ENCODE measurements at places on chromosomes 4 and X.

- no peak for DNase-seq
These were observed 44.0 kb upstream of the FBXW7 start for GRCh38 chr4:152579916-152580315.

- no peak for DNase-seq
These were observed 49.6 kb downstream of the MAP7D2 start for GRCh38 chrX:20066968-20067708.

- DNase-seq: no peak
These were observed 345.7 kb downstream of the ARHGAP10 start for GRCh38 chr4:148077581-148077980.

GRCh38 chrX:1602299-1602698 lies 10.9 kb downstream of the AKAP17A start:
- DNase-seq: no peak

DNA sequence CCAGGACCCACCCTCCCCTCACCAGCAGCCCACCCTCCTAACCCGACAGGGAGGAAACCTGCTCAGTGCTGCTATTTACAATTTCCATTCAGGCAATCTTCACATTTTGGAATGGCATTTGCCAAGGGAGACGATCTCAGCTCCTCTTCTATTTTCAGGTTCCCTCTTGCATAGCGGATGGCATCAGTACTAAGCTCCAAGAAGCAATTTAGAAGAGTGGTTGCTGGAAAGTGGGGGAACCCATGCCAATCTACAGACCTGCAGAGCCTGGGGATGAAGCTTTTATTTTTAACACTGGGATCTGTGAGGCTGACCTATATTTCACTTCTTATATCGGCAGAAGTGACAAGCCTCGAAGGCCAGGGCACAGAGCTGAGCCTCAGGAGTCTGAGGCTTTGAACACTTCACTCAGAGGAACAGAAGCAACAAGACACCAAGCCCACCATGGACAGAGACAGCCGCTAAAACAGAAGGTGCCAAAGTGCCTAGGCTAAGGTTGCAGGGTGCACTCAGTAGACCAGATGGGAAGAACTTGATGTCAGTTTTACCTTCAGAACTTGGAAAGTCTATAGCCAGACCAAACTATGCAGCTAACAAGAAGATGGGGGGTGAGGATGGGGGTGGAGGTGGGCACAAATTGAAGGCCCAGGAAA lies 44.0 kb downstream of the SCD5 start:
- DNase-seq: no peak

GRCh38 chr4:112316360-112316759 lies 19.2 kb downstream of the ALPK1 start:
- DNase-seq: no peak

GRCh38 chr4:3771164-3771809 lies 5.1 kb downstream of the ADRA2C start:
- no peak for DNase-seq

GRCh38 chr4:1172971-1173757 lies 781 bp upstream of the SPON2 start:
- peak; percentile 50 for DNase-seq

DNA sequence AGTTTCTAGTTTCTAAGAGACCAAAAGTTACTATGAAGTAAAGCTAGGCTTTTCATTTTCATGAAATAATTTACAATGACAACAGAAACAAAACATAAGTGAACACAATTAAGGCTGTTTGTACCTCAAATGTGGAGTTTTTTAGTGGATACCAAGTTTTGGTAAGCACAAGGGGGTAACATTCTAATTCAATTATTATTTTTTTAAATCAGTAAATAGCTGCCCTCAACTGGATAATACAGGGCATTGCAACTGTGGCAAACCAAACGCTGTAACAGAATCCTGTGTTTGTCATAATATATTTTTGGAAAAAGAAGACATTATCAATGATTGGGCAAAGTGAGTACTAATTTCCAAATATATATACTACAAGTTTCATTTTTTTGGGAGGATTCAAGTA lies 150.3 kb downstream of the FBXW7 start:
- DNase-seq: no peak

GRCh38 chr4:186258216-186258811 lies 7.7 kb upstream of the F11 start:
- no peak for DNase-seq

- DNase-seq: no peak
These were observed 15.4 kb downstream of the GK start for GRCh38 chrX:30668581-30668980.

GRCh38 chrX:110131031-110131430 lies 128.1 kb downstream of the TMEM164 start:
- no peak for DNase-seq

DNA sequence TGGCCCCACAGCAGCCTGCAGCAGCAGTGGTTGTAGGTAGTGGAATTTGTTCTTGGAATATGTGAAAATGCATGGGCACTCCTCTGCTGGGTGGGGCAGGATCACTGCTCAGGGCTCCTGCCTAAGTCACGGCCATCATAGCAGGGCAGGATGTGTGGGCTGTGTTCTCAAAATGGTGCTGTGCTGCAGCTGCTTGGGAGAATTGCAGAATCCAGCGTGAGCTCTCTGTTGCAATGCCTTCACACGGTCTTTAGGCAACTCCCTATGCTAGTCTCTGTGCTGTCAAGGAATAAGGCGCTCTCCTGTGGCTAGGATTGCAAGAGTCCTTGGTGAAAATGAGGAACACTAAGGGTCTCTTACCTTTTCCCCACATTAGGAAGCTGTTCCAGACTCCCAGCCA lies 42.9 kb downstream of the F8 start:
- no peak for DNase-seq

- DNase-seq: peak; percentile 15
These were observed 9.1 kb downstream of the FGFR3 start for GRCh38 chr4:1802151-1802715.

DNA sequence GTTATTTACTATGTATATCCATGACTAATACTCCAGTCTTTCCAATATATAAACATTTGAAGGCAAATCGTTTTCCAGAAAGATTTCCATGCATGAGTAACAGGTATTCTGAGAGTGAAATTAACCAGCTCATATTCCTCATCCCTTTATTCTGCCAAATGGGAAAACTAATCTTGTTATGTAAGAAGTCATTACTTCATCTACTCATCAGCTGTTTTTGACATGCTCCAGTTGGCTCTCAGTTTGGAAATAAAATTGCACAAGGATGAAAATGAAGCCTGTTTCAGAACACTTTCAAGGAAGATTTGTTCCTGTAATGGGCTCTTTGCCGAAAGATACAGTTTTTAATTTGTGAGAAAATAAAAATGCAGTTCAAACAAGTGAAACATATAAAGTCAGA lies 121.9 kb downstream of the KCTD8 start:
- no peak for DNase-seq

GRCh38 chr4:43525646-43526045 lies 633.1 kb downstream of the GRXCR1 start:
- DNase-seq: no peak

DNA sequence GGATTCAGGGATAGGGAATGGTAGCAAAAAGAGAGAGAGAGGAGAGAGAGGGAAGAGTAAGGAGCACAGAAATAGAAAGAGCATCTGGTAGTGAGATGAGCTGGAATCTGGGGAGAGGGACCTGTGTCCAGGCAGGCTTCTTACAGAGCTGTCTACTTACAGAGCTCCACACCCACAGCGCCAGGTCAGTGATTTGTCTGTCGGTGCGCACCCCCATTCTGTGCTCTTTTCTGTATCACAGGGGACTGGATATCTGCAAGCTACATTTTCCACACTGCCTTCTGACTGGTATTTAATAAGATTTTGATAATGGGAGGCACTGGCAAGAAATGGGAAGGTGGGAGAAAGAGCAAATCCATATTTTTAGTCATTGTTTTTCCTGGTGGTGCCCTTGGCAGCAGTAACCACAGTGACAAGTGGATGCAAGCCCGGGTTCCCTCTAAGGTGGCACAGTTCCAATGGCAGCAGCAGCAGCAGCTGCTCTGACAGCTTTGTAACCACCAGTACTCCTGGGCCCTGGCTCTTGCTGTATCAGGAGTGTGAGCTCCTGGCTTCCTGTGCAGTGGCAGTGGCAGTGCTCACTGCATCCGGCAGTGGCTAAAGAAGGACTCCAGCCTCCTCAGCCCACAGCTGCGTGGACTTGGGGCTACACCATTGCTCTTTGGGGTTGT lies 300.5 kb downstream of the TRIML1 start:
- DNase-seq: no peak

- no peak for DNase-seq
These were observed 838.2 kb downstream of the RAPGEF2 start for GRCh38 chr4:159941076-159941475.

DNA sequence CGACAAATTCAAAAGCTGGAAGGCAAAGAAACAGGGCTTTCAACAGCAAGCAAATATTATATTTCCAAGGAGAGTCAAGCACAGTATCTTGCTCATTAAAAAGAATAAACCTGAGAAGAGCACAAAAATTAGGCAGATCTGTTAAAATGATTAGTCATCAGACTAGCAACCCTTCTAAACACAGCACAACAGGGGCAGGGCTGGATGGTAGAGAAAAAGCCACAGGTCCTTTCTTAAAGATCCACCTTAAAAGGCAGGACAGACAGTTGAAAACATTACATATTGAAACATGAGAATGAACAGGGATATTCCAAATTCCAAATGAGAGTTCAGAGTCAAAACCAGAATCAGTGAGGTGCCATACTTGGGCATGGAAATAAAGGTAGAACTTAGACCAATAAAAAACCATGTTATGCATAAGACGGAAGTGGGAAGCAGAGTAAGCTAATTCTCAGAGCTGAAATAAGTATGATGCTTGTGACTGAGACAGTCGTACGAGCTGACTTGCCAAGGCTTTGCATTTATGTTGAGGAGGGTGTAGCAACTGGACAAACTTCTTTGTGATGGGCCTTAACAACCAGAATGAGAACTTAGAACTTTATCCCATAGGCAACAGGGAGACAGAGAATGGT lies 126.9 kb upstream of the FAM9B start:
- no peak for DNase-seq

- DNase-seq: no peak
These were observed 41.8 kb upstream of the TXK start for GRCh38 chr4:48175806-48176205.

DNA sequence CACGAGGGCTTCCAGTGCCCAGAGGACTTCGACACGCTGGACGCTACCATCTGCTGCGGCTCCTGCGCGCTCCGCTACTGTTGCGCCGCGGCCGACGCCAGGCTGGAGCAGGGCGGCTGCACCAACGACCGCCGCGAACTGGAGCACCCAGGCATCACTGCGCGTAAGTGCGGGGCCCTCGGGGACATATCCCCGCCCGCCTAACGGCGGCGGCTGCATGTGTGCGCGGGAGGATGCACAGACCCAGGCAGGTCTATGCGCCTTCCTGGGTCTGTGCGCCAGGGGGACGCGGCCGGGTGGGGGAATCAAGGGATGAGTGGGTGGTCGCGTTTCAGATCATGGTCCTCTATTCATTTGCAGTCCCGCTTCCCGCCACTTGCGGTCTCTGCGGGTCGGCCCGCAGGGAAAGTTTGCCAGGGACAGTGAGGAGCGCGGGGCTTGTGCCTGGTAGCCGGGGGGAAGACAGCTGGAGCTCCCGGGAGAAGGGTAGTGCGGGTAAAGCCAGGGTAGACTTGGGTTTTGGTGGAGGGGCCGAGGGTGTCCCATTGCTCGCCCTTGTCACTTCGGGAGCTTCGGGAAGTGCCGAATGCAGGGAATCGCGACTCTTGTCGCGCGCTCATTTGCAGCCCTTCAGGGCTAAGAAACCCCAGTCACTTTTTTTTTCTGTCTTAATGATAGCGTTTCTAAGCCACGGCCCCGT lies 1.0 kb downstream of the SHISA3 start:
- DNase-seq: no peak

GRCh38 chrX:16487620-16488385 lies 162.2 kb upstream of the S100G start:
- no peak for DNase-seq

GRCh38 chrX:88325634-88326033 lies 421.4 kb upstream of the CPXCR1 start:
- no peak for DNase-seq

GRCh38 chr4:138669479-138670315 lies 345.9 kb upstream of the NOCT start:
- DNase-seq: no peak

- DNase-seq: no peak
These were observed 76.0 kb upstream of the SRD5A3 start for GRCh38 chr4:55269995-55270394.

- no peak for DNase-seq
These were observed 206.1 kb upstream of the ANKRD50 start for GRCh38 chr4:124918559-124919122.

DNA sequence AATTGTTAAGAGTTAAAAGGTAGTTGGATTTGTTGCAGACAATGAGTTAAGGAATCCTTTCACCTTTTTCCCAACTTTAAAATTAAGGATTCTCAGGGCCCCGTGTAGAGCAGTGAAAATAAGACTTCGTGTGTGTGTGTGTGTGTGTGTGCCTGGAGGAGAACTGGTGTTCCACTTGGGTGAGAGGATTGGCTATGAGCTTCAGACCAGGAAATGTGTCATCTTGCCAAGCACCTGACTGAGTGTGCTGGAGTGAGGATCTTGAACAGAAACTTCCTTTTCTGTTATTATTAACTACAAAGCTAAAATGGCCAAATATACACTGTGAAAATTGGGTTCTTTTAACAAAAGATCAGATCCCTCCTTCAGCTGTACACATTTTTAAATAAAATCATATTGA lies 113.1 kb upstream of the VCX2 start:
- DNase-seq: no peak

GRCh38 chrX:38332505-38332904 lies 5.2 kb upstream of the RPGR start:
- no peak for DNase-seq

DNA sequence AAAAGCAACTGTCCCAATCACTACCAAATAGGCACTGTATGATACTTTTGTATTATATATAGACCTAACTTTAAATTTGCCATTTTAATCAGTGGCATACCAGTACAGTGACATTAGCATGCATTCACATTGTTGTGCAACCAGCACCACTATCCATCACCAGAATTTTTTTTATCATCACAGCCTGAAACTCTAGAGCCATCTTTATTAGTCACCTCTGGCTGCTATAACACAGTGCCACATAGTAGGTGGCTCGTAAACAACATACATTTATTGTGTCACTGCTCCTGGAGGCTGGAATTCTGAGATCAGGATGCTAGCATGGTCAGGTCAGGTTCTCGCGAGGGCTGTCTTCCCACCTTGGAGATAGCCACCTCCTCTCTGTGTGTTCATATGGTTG lies 188.4 kb upstream of the GALNT7 start:
- DNase-seq: no peak

DNA sequence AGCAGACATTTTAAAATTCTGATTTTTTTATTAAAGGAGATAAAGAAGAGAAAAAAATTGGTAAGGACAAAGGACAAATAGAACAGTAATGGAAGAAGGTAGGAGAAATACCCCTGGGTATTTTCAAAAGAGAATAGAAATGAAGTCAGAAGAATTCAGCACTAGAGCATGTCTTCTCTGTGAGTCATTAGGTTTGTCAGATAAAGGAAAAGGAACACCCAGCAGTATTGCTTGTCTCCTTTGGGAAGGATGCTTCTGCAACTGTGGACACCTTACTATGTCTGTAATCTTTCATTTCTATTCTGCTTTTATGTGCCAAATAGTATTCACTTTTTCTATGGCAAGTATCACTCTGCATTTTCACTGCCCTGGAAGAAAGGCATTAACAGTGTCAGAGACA lies 24.0 kb upstream of the PCDH7 start:
- DNase-seq: no peak
